AG09309 (cell line): ENCODE measurements at places on chromosomes 1 and 21.

- peak; percentile 86 for DNase-seq
Observed at GRCh38 chr1:12447307-12447706, 170.7 kb downstream of the DHRS3 start.

DNA sequence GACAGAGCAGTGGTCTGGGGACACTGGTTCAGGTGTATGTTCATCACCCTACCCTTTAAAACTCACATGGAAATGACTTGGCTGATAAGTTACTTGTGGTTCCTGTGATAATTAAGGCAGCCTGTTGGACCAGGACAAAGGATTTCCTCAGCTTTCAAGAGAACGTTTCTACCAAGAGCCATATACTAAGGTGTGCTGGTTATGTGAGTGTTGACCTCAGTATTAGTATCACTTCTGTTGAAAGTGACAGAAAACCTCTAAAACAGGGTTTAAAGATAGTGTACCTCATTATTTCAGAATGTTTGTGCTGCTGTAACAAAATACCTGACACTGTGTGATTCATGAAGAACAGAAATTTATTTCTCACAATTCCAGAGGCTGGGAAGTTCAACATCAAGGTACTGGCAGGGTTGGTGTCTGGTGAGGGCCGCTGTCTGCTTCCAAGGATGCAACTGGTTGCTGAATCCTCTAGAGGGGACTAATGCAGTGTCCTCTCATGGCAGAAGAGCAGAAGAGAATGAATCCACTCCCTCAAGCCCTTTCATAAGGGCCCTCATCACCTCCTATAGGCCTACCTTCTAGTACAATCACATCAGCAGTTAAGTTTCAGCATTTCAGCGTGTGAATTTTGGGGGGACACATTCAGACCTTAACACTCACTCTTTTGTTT is 54.9 kb downstream of the UCK2 start:
- DNase-seq: no peak

- DNase-seq: no peak
Observed at GRCh38 chr1:113630340-113631327, 128.7 kb downstream of the PHTF1 start.

- no peak for DNase-seq
Observed at GRCh38 chr1:228736844-228737445, 1.7 kb downstream of the RHOU start.

- no peak for DNase-seq
Observed at GRCh38 chr1:67213164-67213563, 46.9 kb downstream of the IL23R start.

DNA sequence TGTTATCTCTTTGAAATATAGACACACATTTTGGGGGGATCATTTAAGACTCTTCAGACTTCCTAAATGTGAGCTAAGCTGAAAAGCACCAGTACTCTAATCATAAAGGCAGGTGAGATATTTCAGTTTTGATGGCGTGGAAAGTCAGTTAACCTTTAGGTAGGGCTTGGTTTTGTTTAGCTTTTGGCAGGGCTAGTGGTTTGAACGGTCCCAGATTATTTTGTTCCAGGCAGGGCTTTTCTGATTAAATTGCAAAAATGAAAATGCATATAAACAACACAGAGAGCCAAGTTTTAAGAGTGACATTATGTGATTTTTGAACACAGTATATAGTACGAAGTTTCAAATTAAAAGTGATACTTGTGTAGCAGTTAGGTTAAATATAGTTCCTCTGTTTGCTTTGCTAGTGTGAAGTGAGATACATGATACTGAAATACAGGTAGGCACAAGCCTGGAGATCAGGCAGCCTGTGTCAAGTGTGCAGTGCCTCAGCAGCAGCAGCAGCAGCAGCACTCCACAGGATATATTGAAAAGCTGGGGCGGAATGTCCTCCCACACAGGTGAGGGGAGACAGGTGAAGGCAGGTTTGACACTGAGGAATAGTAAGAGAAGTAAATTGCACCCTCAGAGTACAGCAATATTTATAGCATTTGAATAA is 47.4 kb downstream of the CAMTA1 start:
- DNase-seq: no peak

- no peak for DNase-seq
Observed at GRCh38 chr1:208562151-208562960, 318.2 kb upstream of the PLXNA2 start.

DNA sequence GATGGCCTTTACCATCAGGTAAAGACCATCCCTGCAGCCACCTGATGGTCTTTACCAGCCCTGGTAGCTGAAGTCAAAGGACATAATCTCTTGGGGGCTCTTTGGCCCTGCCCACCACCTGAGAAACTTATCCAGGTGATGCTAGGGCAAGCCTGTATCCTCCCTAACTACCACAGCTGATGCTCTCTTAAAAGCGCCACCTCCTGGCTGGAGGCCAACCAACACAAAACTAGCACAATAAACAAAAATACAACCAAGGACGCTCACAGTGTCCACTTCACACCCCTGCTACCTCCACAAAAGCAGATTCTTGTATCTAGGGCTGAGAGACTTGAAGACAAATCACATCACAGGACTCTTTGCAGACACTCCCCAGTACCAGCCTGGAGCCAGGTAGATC is 357.1 kb upstream of the POU3F1 start:
- no peak for DNase-seq

GRCh38 chr1:46522184-46522968 is 29.1 kb downstream of the KNCN start:
- DNase-seq: peak; percentile 78

DNA sequence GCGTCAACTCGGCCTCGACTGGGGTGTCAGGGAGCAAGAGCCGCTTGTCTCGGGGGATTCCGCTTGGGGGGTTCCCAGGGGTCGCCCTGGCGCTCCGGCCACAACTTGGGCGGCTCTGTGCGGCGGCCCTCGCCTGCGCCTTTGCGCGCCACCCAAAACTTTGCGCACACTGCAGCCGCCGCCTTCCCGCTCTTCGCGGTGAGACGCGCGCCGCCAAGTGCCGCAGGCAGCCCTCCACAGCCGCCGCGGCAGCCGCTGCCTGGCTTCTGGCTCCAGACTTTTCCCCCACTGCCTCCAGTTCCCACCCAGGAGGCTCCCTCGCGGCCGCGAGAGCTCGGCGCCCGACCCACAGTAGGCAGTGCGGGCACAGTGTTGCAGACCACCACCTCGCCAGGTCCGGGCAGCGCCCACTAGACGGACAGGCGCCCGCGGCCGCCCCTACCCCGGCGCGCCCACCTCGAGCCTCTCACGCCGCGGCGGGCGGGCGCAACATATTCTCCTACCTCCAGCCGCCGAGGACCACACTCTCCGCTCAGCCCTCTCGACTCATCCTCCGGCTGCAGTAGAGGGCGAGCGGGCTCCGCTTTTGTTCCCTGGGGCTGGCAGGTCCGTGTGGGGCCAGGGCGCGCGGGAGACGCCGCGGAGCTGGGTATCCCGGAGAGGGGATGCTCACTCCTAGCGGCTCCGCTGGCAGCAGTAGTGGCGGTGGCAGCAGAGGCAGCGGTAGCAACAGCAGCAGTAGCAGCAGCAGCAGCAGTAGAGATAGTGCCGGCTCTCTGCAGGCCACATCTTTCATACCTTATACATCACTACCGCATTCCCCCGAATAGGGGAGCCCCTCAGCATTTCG is 296.6 kb downstream of the OMA1 start:
- peak; percentile 8 for DNase-seq

DNA sequence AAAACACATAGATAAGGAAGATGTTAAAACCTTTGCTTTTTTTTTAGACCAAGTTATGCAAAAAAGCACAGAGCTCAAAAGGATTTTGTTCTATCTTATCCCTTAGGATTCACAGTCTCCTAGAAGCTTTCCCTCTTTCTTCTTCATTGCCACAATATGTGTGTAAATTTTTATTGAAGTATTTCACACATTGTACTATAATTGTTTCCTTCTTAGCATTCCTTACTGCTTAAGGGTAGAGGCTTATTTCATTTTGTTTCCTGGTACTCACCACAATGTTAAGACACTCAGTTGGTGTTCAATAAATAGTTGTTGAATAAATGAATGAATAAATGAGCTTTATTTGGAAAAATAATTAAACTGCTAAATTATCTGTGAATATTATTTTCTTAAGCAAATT is 29.9 kb upstream of the SLC19A2 start:
- no peak for DNase-seq

- DNase-seq: no peak
Observed at GRCh38 chr21:32340863-32341848, 42.5 kb downstream of the MRAP start.

- no peak for DNase-seq
Observed at GRCh38 chr21:25215698-25216384, 391.4 kb downstream of the MRPL39 start.

DNA sequence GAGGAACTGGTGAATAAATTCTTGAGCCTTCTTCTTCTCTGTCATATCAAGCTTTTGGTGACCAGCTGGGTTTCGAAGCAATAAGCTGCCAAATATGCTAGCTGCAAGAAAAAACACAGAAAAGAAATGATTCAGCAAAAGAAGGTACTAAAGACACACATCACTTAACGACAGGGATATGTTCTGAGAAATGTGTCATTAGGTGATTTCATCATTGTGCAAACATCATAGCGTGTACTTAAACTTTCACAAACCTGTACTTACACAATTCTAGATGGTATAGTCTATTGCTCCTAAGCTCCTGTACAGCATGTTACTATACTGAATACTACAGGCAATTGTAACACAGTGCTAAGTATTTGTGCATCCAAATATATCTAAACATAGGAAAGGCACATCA is 2.9 kb upstream of the MTF1 start:
- no peak for DNase-seq

DNA sequence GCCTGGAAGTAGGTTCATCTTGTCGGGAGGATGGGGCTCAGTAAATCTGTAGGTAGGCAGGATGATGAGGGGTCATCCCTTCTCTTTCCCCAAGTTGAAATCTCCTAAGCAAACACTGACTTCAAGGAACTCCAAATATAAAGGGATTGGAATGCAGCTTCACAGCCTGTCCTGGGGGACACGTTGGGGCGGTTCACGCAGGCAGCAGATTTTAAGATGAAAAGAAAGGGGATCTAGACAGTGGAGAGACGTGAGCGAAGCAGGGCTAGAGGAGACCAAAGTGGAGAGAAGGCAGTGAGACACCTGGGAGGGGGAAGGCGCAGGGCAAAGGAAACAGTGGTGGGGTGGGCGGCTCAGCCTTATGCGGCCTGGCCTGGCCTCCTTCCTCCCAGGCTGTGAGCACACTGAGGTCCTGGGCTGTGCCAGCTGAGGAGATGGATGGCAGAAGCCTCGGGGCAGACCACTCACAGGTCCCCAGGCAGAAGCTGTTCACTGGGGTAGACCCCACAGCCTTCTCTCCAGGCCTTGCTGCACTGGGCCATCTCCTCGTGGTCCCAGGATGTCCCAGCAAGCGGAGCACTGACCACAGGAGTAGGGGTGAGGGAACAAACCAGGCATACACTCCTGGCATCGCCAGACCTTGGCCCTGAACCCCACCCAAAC is 51.7 kb downstream of the TOR1AIP2 start:
- DNase-seq: no peak

DNA sequence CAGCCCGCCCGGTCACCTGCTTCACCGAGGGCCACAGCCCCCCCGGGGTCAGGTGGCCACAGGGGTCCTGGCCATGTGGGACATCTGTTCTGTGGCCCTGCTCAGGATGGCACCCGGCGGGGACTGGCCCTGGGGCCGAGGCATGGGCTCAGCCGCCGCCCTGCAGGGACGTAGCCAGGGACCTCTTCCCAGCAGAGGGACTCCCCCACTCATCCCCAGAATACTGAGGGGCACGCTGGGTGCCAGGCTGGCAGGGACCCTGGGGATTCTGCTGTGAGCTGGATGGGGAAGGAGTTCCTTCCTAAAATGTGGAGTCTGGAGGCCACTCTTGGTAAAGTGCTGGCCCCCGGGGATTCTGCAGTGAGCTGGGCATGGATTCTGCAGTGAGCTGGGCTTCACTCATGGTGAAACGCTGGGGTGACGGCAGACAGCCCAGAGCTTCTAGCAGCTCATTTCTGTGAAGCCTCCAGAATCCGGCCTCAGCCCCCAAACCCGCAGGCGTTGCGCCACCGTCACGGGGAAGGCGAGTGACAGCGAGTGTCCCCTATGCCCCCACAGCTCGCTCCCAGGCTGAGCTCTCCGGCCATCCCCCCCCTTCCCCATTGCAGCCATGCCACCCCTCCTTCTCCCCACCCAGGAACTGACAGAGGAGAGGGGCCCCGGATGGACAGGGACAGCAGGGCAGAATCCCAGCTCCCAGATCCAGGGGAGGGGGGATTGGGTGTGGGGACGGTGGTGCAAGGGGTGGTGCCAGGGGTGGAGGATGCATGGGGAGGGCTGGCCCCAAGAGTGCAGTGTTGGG is 1.4 kb downstream of the ITGB2 start:
- DNase-seq: no peak

GRCh38 chr21:8998946-8999681 is 1522.3 kb upstream of the TPTE start:
- DNase-seq: no peak

- DNase-seq: no peak
Observed at GRCh38 chr21:46585191-46585953, 19.5 kb downstream of the S100B start.

DNA sequence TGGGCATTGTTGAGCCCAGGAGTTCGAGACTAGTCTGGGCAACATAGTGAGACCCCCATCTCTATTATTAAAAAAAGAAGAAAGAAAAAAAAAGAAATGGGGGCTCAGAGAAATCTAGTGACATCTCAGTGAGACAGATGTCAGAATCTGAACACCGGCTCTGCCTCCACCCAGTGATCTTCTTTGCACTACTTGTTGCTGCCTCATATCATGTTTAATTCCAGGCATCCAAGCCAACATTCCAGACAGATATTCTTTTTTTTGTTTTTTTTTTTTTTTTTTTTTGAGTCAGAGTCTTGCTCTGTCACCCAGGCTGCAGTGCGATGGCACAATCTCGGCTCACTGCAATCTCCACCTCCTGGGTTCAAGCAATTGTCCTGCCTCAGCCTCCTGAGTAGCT is 5.0 kb upstream of the ARL8A start:
- DNase-seq: no peak

DNA sequence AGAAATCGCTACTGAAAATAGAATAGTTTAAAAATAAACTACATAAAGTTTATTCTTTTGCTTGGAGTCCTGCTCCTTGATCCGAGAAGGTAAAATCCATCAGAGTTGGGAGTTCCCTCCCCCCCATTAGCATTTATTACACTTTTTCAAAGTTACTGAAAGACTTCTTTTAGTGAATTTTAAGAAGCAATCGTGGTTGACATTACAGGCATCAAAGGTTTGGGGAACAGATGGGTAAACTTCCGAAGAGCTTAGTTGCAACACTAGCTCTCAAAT is 31.0 kb upstream of the NFIA start:
- DNase-seq: no peak

DNA sequence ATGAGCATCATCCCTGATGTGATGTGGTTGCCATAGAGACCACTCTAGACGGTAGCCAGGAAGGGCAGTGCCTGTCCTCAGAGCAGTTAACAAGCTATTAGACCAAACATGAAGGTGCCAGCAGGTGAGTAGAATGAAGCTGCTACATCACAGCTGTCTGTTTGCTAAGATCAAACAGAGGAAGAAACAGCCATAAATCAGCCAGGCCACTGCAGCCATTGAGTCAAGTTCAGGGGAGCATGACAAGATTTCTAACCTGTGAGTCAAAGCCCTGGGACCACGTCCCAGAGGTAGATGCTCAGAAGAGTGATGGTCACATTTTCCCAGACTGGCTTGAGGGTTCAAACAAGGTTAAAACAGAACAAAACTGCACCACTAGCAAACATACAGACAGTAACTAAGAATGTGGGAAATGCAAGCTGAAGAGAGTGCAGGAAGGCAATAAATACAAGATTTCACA is 450.6 kb upstream of the DAB1 start:
- no peak for DNase-seq
